Stimulated activated CD8-positive, alpha-beta memory T cell treated with anti-CD3 and anti-CD28 coated beads, Interleukin-7, amount 100 ng/mL, for 1 hour (primary cell): ENCODE measurements at places on chromosomes 1 and 21.

GRCh38 chr1:178146436-178146835, 52.5 kb downstream of the RASAL2 start:
- DNase-seq, result no peak

DNA sequence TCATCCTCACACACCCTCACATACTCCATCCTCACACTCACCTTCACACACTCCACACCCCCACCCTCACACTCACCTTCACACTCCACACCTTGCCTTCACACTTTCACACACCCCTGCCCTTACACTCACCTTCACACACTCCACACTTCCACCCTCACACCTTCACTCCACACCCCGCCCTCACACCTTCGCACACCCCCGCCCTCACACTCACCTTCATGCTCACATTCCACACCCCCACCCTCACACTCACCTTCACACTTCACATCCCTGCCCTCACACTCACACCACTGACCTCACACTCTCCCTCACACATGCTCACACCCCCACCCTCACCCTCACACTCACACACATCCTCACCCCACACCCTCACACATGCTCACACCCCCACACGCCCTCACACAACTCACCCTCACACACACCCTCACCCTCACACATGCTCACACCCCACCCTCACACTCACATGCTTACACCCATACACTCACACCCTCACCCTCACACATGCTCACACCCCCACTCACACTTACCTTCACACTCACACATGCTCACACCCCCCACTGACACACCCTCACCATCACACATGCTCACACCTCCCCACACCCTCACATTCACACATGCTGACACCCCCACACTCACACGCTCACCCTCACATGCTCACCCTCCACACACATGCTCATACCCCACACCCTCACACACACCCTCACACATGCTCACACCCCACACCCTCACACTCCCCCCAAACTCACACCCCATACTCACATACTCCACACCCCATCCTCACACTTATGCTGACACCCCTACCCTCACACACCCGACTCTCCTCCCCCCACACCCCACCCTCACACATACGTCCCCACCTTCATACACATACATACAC, 44.5 kb upstream of the EDN2 start:
- no peak for DNase-seq

DNA sequence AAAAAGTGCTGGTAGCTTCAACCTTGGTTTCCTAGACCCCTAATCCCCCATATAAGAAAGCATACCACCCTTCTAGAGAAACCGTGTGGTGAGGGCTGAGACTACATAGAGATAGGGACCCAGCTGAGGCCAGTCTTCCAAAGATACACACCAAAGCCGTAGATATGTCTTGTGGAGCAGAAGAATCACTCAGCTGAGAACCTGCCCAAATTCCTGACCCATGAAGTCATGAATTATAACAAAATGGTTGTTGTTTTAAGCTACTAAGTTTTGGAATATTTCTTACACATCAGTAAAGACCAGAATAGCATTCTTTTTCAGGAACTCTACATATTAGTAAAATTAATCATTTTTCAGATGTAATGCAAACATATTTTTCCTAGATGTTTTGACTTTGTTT, 3.3 kb upstream of the SNRPE start:
- no peak for DNase-seq

DNA sequence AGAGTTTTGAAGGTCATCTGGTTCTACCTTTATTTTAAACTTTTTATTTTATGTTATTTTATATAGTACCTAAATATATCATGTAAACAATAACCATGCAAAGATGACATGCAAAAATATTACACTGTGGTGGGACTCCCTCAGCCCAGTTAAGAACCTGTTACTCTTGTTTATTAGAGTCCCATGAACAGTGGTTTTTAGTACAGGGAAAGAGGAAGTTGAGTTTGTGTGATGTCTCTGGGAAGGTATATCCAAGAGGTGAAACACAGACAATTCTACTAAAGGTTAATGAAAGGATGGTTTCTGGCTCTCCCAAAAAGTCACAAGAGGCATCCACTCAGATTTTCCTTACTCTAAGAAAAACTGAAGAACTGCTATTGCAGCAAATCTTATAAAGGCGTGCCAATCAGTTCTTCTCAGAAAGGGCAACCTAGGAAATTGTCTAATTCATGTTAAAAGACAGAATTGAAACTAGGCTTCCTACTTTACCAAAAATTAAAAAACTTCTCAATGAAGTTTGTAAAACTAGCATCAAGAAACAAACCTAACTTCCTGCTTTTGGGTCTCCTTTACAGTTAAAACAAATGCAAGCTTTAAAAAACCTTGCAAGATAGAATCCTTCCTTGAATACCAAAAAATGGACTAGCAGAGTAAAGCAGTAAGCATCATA, 19.9 kb downstream of the GFI1 start:
- no peak for DNase-seq

GRCh38 chr1:14969006-14969405, 184.5 kb upstream of the TMEM51 start:
- no peak for DNase-seq

- DNase-seq, result no peak
Measured at GRCh38 chr1:86114236-86114635, 42.3 kb downstream of the COL24A1 start.
